ENCODE measurements at places on chromosomes 7 and 10. TPM values are rescaled to one million over a fixed set of nuclear protein-coding genes. Genes with fewer than 3 reads are reported as not detected.

DNA sequence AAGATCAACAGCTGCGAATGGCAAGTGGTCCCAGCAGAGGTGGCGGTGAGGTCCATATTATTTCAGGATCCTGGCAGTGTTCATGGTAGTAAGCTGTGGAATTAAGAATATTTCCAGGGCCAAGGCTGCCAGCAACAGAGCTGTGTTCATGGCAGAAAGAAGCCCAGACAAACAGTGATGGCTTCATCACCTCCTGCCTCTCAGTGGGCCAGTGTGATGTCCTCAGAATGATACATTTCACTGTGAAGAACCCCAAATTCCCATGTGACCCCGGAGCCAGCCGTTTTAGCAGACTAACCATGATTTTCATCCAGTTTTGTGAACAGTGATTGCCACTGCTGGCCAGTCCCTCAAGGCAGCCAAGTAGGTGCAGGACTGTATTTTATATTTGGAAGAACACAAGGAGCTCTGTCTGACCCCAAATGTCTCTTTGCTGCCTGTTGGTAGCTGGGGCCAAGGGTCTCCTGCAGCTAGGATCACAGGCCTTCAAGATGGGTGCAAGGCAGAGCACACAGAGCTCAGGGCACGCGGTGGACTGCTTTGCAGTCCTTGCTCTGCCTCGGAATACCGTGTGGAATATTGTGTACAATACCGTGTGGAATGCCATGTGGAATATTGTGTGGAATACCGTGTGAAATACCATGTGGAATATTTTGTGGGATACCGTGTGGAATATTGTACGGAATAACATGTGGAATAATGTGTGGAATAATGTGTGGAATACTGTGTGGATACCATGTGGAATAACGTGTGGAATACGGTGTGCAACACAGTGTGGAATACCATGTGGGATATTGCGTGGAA, 132.3 kb upstream of the CHST15 start:
- H3K36me3 ChIP-seq, result no peaks in the 10 kb centered on the region
- no peaks in the 10 kb centered on the region for H3K4me1 ChIP-seq
- H3K27ac ChIP-seq, result peak overlapping the region; percentile 64
- peaks cover 6% of the 10 kb centered on the region for H3K27me3 ChIP-seq

Gene CHST3
- total RNA-seq, result 0.47 TPM

Gene DOCK1
- 0.81 TPM for total RNA-seq

Gene MRLN
- not detected for total RNA-seq

DNA sequence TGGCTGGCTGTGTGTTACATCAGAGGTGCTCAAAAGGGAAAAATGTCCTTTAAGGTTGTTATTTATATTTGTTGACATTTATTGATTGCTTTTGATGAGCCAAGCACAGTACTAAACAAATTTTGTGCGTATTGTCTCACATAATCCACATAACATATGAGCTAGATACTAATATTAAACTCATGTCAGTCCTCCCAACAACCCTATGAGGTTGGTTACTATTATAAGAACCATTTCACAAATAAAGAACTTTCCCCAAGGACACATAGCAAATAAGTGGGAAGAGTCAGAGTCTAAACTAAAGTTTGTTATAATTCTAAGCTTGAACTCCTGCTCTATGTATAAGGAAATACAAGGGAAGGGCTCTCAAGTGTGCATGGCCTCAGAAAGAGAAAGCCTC, 35.6 kb upstream of the OTUD1 start:
- no peak overlapping the region for H3K27ac ChIP-seq
- H3K27me3 ChIP-seq, result no peaks in the 10 kb centered on the region
- H3K36me3 ChIP-seq, result no peaks in the 10 kb centered on the region

GRCh38 chr10:43040482-43041256, 36.2 kb upstream of the RET start:
- no peaks in the 10 kb centered on the region for H3K27me3 ChIP-seq
- peaks cover 6% of the 10 kb centered on the region for H3K4me1 ChIP-seq
- no peak for DNase-seq
- no peaks in the 10 kb centered on the region for H3K36me3 ChIP-seq
